GM19239 (cell line): ENCODE measurements at places on chromosomes 7 and 10.

GRCh38 chr10:62643606-62644587, 160.6 kb upstream of the ADO start:
- no peak for DNase-seq

DNA sequence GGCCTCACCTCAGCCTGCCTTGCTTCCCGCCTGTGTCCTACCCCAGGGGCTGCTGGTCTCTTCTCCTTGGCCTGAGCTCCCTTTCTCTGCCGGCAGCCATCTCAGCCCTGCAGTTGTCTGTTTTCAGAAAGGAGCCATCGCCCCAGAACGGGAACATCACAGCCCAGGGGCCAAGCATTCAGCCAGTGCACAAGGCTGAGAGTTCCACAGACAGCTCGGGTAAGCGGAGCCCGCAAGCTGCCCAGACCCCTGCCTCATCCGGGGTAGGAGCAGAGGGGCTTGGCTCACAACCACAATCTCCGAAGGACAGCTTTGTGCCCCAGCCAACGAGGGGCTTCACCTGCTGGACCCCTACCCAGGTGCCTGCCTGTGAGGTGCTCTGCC, 5.3 kb upstream of the DEPP1 start:
- no peak for DNase-seq

- no peak for DNase-seq
These were observed 34.5 kb downstream of the FRMD4A start for GRCh38 chr10:14296065-14296709.

DNA sequence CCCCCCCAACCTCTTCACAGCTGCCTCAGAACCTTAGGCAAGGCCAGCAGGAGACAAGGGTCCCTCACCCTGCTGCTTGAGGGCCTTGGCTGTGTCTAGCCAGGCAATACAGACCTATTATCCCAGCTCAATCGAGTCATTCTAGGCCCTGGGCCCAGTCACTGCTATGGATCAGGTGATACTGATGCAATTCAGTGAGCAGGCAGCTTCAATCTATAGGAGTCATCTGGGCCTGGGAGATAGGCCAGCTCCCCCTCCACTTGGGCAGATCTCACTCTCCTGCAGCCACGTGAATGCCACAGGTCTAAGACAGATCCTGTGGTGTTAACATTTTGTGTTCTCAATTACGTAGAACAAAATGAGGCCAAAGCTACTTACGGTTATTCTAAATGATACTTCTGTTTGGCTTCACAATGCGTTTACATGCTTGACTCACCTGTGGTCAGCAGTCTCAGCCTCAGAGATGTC, 68.0 kb upstream of the LRRC4 start:
- DNase-seq: no peak

DNA sequence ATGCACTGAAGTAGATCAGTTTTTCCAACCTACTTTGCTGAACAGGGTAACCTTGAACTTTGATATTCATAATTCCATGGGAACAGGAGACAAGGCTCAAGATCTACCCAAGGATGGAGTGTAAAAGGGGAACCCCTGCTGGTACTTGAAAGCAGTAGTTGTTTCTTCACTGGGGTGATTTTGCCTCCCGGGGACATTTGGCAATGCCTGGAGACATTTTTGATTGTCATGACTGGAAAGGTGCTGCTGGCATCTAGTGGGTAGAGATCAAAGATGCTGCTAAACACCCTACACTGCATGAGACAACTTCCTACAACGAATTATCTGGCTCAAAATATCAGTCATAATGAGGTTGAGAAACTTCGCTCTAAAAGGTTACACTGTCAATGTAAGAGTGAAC, 214.8 kb upstream of the CTBP2 start:
- no peak for DNase-seq

GRCh38 chr10:26557641-26558014, 119.5 kb downstream of the APBB1IP start:
- DNase-seq: no peak

GRCh38 chr10:46019569-46020343, 10.7 kb downstream of the NCOA4 start:
- no peak for DNase-seq

- no peak for DNase-seq
These were observed 374.3 kb downstream of the INHBA start for GRCh38 chr7:41328544-41328943.

- DNase-seq: no peak
These were observed 9.6 kb upstream of the SRI start for GRCh38 chr7:88229302-88229995.

DNA sequence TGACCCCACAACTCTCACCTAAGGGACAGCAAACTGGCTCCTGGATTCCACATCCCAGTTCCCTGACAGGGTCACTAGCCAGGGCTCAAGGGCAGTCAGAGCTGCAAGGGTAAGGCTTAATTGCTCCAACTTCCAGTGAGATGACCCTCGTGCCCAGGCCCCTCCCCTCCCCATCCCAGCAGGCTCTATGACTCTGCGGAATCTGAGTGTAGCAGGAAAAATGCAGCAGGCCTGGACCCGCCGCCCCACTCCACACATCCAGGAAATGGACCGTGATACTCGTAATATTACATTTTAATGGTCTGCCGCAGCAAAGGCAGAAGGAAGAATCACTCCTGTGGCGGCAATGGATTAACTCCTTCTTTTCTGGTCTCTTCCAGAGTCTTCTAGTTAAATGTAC, 91.7 kb upstream of the CHST15 start:
- DNase-seq: no peak

DNA sequence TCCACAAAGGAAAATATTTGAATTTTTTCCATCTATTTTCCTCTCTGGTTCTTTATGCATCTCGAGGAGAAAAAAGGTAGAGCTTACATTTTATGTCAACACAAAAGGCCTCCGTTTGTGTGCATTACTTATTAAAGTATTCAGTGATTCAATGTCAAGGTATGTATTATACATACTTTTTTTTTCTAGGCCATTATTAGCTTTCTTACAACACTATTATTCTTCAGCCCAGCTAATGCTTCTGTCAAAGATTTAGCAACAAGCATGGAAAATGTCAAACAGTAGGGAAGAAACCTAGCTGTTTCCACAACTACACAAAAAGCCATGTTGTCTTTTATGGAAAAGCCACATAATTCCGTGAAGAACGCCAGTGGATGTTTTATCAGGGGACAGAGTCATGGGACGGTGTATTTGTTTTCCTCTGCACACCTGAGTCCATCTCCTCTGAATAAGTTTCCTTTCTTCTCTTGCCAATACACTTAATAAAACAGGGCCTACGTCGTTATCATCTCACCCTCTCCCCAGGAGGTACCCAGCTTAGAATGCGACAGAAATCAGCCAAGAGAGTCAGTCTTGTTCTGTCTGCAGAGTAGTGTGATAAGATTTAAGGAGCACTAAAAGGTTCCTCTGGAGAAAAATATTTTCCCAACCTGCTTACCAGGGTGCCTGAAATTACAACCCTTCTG, 209.7 kb upstream of the AUTS2 start:
- no peak for DNase-seq

DNA sequence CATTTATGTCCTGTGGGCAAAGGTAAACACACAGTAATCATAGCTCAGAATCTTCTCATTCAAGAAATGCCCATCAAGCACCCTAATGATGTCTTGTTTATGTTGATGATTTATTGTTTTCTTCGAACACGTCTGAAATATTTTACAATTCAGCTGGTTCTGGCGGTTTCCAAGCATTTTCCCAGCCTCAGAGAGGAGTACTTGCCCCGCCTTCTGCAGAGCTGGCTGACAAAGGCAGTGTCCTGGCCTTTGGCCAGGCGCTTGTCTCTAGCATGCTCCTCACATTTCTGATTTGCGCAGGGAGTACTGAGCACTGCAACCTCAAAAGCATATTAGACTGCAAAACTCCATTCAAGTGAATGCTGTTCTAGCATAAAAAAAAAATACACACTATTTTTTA, 314.2 kb upstream of the GNAI1 start:
- DNase-seq: no peak

- DNase-seq: no peak
These were observed 105.4 kb upstream of the ABCB5 start for GRCh38 chr7:20509892-20510572.

DNA sequence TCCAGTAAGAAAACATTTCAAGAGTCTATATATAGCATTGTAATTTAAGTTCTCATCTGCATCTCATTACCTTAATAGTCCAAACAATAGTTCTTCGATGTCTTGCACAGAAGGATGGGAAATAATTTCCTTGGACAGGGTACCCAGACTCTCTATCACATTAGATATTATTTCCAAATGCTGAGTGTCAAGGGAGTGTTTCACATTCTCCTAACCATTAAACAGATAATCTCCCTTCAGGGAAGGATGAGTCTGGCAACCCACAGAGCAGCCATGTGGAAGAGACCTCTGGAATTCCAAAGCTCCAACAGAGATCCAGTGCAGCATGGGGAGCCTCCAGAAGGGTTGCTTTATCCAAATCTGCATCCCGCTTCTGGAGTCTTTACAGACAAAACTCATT, 89.6 kb downstream of the FZD1 start:
- DNase-seq: no peak

DNA sequence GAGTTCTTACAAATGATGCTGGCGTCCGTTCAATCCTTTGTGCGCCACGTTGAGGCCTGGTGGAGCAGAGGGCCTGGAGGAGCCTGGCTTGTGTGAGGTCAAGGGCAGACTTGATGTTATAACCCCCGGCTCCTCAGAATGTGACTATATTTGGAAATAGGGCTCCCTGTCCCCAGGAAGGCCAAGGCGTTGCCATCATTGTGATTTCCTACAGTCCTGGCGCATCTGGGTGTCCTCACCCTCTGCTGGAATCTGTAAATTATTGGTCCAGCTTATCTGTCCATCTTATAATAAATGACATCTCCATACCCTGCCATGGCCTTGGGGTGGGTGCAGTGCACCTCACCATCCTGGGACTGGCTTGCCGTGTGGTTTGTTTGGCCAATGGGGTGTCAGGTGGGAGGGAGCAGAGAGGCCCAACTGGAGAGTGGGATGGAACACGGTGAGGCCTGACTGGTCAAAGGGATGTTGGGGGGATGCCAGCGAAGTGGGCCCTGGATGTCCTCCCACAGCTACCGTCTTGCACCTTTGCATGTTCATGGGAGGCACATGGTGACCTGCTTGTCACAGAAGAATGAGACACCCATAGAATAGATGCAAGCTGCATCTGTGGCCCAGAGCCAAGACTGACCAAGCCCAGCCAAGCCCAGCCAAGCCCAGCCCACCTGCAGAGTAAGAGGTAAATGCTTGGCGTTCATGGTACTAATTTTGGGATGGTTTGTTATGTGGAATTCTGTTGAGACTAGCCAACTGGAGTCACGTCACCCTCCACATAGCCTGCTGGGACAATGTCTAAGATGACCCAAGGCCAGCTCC, 11.1 kb upstream of the LRRC27 start:
- no peak for DNase-seq

DNA sequence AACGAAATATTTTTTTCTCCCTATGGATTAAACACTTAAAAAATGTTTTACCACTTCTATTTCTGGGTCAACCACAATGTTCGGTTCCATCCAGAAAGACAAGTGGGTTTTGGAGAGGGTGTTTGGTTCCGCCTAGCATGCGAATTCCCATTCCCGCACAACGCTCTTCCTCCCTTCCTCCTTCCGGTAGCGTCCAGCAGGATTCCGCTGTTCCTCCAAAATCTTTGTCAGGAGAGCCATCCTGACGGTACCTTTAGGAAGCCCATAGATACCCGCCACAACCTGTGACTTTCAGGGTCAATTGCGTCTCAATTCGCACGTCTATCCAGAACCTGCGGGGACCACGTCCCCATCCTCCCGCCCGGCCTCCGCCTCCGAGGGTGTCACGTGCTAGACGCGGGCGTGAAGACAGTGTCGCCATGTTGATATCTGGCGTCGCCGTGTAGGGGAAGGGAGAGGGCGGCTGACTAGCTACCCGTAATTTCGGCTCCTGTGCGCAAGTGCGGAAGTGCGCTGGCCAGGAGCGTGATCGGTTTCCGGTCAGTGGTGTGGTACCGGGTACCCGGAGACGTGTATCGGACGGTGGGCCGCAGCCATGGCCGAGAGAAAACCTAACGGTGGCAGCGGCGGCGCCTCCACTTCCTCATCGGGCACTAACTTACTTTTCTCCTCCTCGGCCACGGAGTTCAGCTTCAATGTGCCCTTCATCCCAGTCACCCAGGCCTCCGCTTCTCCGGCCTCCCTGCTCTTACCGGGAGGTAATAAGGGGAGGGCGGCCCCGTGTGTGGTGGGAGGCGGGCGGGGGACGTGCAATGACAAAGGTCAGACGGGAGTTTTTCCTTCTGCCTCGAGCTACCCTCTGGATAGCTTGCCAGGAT, at the start of gene SEC23IP:
Gene SEC23IP, plus strand, starts transcription at position 543 of the 878 bp plus-strand sequence. Its CDS starts 53 bp downstream, at position 596.
- DNase-seq: peak; percentile 85

GRCh38 chr7:80150611-80151273, 16.1 kb downstream of the GNAI1 start:
- DNase-seq: no peak

- DNase-seq: no peak
These were observed 316.1 kb downstream of the ADRA2A start for GRCh38 chr10:111392910-111393309.

DNA sequence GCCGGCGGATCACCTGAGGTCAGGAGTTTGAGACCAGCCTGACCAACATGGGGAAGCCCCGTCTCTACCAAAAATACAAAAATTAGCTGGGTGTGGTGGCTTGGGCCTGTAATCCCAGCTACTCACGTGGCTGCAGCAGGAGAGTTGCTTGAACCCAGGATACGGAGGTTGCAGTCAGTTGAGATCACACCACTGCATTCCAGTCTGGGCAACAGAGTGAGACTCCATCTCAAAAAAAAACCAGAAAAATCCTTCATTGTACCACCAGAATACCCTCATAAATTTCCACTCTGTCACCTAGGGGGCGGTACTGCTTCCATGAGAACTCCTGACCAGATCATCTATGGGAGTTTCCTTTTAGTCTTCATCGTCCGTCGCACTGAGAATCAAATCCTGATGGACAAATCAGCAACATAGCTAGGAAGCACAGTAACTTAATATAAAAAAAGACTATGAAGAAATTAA, 225.8 kb upstream of the KLF14 start:
- no peak for DNase-seq

- DNase-seq: no peak
These were observed 234.3 kb downstream of the CACNA2D1 start for GRCh38 chr7:82209179-82209747.

GRCh38 chr10:1179346-1180070, 123.3 kb downstream of the WDR37 start:
- DNase-seq: no peak

- DNase-seq: no peak
These were observed 323.3 kb upstream of the KAT6B start for GRCh38 chr10:74502963-74503608.

DNA sequence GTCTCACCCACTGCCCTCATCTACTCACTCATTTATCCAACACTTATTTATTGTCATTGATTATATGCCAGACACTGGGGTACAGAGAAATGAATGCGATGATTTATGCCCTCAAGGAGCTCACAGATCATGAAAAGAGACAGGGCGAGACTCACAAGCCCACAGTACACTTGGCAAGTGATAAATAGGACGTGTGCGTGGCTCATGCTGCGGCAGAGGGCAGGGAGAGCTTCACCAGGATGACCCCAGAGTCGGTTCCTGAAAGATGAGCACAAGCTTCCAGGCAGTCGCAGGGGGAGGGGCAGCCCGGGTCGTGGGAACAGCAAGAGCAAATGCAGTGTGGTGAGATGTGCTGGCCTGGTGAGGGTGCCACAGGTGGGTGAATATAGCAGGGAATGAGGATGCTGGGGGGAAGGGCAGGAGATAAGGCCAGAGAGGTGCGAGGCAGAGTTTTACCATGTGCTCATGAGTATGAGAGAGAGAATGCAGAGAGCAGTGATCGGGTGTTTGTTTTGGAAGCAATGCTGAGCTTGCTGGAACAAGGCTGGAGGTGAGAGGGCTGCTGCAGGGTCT, 70.9 kb downstream of the ATXN7L1 start:
- no peak for DNase-seq

GRCh38 chr7:2108501-2109250, 124.1 kb downstream of the MAD1L1 start:
- DNase-seq: no peak

GRCh38 chr10:112775381-112775780, 174.7 kb upstream of the TCF7L2 start:
- no peak for DNase-seq
